Daoy (cell line): ENCODE measurements at places on chromosomes 4 and X. TPM values are rescaled to one million over a fixed set of nuclear protein-coding genes. Genes with fewer than 3 reads are reported as not detected.

DNA sequence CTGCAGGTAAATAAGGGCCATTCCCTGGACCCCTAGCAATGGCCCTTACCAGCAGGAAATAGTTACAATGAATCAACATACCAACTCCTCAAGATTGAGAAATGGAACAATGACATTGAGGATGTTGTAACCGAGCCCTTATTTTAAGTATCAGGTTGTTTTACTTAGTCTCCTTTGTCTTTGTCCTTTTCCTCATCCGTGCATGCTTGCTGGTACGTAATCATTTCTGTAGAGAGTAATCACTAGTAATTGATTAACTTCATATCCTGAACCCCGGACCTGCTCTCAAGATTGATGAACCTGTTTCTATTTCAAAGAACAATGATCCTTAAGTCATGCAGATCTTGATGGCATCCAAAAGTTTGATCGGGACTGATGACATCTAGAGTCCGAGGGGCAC, 98.6 kb upstream of the LANCL3 start:
- DNase-seq, result no peak

GRCh38 chr4:182764137-182764536, 153.0 kb downstream of the DCTD start:
- DNase-seq, result peak; percentile 26

GRCh38 chr4:71211748-71212147, 127.1 kb upstream of the SLC4A4 start:
- DNase-seq, result no peak

DNA sequence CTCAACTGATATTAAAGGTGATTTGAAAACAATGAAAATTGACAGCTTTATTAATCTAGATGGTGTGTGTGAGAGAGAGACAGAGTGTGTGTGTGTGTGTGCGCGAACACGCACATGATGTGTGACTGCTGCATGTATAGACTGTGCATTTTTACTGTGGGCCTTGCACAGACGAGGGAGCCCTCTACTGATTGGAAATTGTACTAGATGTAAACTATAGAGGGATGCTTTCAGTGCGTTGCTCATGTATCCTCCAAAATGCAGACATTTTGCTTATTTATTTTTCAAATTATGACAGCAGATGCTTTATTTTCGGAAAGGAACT, 168.4 kb upstream of the GK2 start:
- peak; percentile 20 for DNase-seq

The ARHGAP36 gene
- total RNA-seq, result 0.42 TPM in 1 of 2 replicates, not detected in the other

DNA sequence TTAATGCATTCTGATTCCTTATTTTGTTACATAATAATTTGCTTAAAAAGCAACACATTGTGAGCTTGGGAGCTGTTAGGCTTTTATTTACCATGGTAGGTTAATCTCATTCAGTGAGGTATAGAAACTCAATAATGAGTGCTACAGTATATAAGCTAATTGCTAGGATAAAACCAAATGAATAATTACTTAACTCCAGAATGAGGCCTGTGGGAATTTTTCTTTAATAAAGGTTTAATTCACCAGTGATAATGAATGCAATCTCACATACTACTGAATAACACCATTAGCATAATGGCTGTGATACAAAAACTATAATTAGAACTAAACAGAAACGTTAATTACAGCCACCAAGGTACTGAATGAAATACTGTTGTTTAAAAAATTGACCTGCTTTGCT, 326.3 kb downstream of the IQCM start:
- DNase-seq, result no peak

The GRK4 gene
- 2.9 and 5.9 TPM in 2 replicates for total RNA-seq

- no peak for DNase-seq
These were observed 44.6 kb upstream of the TRPC5OS start for GRCh38 chrX:111831343-111831742.

DNA sequence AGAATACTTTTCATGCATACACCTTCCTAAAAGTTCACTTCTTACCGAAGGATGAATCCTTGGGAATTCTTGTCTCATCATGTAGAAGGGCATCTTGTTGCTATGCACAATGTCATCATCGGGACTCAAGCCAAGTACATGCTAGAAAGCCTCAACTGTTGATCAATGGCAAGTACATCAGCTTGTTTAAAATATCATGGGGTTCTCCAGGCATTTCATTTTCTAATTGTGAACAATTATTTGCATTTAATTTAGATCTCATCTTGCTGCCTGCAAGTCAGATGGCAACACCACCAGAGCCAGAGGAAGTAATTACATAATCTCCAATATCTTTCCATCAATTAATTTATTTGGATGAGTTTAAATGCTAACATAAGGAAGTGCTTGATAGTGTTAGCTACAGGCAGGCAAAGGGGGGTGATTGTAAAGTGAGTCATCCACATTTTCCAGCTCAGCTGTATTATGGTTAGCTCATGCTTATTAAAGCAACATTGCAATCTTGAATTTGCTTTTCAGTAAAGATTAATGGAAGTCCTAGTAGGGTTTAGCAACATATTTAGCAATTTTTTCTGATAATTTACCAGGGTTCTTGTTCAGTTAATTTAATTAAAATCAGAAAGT, 356.5 kb downstream of the CBLL2 start:
- peak; percentile 33 for DNase-seq

The HTN3 gene
- total RNA-seq, result not detected in 2 replicates

The CLDN2 gene
- not detected in 2 replicates for total RNA-seq

The FGB gene
- total RNA-seq, result not detected in 2 replicates

GRCh38 chr4:45160951-45161350, 434.6 kb upstream of the GNPDA2 start:
- DNase-seq, result no peak

DNA sequence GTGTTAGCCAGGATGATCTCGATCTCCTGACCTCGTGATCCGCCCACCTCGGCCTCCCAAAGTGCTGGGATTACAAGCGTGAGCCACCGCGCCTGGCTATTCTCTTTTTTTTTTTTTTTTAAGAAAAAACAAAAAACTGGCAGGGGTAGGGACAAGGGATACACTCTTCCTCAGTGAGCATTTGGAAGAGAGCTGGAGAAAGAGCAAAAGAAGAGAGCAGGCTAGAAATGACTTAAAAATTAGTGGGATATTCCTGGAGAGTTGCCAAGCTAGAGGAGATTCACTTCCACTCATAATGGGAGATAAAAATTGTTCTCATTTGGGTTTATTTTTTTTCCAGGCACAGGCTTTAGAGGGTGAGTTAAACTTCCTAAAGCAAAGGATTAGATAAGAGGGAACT, 140.0 kb upstream of the SCML1 start:
- no peak for DNase-seq

The STK32B gene
- 14.7 and 17.4 TPM in 2 replicates for total RNA-seq

DNA sequence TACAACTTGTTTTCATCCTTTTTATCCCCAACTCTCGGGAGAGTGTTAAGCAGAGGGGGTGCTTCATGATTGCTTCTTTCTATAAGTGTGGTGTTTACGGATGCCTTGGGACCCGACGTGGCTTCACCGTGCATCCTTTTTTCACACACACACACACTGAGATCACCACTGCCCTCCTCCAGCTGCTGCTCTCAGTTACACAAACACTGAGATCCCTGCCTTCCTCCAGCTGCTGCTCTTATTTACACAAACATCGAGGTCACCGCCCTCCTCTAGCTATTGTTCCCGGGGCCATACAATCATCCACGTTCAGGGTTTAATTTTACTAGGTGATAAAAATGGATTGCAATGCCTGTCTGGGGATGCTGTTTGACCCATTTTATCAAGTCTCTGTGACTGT, 155.4 kb upstream of the FAM9B start:
- DNase-seq, result no peak

The COX7B2 gene
- 32.6 and 55.2 TPM in 2 replicates for total RNA-seq

- DNase-seq, result peak; percentile 57
These were observed 10.3 kb upstream of the ODAPH start for GRCh38 chr4:75545526-75545925.

DNA sequence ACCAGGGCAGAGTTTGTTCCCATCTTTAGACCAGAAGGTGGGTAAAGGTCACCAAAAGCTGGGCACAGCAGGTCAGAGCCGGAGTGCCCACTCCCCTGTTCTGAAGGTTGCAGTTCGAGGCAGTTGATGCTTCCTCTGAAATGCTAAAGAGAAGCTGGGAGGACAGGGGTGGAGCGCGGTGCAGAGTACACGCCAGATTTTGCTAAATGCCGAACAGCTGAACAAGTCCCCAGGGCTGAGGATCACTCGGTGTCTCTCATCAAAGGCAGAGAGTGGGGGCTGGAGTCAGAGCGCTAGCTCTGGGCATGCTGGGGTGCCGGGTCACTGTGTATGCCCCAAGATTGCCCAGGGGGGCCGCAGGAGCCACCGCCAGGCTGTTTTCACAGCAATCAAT, 197.0 kb downstream of the BCOR start:
- DNase-seq, result no peak

- peak; percentile 1 for DNase-seq
These were observed 53.5 kb downstream of the TMEM164 start for GRCh38 chrX:110056419-110056818.

GRCh38 chr4:5365071-5366008, 314.1 kb downstream of the STK32B start:
- DNase-seq, result peak; percentile 97

DNA sequence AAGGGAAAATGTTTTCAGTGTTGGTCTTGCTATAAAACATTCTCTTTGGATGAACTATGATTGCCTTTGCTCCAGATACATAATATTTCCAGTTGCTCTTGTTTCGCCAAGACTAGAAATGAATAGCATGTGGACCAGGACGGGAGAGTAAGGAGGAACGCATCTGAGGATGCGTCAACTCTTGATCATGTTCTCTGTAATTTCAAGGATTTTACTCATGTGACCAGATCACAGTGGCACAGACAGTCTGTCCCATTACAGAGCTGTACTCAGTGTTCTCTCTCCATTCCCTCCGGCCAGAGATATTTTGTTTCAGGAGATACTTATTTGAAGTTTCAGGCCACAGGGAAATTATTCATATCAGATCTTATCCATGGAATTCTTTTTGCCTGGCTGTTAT, 266.6 kb downstream of the MID1IP1 start:
- no peak for DNase-seq

DNA sequence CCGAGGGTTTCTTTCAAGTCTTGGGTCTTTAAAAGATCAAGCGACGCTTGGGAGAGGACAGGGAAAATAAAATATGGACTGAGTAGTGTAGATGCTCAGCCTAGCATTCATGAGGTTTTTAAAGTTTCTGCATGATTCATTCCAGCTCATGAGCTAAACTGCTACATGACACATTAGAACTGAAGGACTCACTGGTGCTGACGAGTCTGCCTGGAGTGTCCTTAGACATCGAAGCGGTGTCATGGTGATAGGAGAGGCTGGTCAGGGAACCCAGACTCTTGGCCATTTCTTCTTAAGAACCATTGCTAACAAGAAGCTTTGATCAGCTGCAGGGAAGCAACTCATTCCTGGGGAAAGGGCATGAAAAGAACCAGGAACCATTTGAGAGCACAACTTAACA, 158.6 kb downstream of the TRIML1 start:
- DNase-seq, result peak; percentile 59

GRCh38 chr4:182854466-182854865, 62.7 kb downstream of the DCTD start:
- no peak for DNase-seq

The PPEF2 gene
- total RNA-seq, result not detected in 2 replicates

GRCh38 chr4:116132946-116133345, 952.4 kb downstream of the TRAM1L1 start:
- DNase-seq, result no peak
